Glomerular endothelial cell (primary cell): ENCODE measurements at places on chromosomes 5 and 9.

DNA sequence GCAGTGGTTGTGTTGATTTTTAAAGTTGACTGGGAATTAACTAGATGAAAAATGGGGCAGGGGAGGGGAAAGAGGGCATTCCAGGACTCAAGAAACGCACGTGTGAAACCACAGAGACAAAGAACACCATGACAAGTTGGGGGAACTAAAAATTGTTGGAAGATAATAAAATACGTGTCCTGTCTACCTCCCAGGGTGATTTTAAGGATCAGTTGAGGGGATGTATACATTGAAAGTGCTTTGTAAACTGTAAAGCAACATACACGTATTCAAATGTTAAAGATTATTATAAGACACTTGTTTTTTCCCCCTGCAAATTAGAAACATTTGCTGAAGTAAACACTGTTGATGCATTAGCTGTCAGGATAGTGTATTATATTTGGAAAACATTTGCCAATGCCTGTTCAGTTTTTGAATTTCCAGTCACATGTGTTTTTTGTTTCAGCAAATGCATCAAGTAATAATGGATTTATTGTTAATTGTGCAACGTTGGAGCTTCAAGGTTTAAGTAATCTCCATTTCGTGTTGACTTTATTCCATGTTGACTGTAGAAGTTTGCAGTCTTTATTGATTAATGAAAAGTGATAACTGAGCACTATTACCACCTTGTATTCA lies 412.7 kb downstream of the ACTL7B start:
- no peak for DNase-seq

DNA sequence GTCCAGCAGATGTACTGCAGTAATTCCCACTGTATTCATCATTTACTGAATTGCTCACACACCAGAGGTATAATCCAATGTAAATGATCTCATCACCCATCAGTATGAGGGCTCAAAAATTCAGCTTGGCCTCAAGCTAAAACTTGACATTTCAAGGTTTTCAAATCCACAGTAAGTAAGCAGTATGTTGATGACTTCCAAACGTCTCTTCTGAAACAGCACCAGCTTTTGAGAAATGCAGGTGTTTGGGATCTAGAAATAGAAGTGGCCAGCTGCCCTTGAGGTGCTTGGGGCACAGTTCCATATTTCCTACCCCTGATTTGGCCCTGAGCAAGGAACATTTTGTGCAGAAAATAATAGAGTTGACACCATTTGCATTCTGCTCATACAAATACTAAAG lies 388.0 kb upstream of the TUSC1 start:
- no peak for DNase-seq

DNA sequence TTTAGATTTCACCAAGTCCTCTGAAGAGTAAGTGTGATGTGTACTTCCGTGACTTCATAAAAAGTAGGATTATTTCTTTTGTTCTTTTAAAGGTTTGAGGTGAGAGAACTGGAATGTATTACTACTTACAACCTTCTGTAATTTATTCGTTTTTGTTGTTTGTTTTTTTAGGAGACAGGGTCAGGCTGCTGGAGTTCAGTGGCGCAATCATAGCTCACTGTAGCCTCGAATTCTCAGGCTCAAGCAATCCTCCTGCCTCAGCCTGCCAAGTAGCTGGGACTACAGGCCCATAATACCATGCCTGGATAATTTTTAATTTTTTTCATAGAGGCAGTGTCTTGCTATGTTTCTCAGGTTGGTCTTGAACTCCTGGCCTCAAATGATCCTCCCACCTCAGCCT lies 68.3 kb upstream of the RETREG1 start:
- DNase-seq = no peak

GRCh38 chr5:172941067-172941516 lies 18.1 kb upstream of the RPL26L1 start:
- no peak for DNase-seq

DNA sequence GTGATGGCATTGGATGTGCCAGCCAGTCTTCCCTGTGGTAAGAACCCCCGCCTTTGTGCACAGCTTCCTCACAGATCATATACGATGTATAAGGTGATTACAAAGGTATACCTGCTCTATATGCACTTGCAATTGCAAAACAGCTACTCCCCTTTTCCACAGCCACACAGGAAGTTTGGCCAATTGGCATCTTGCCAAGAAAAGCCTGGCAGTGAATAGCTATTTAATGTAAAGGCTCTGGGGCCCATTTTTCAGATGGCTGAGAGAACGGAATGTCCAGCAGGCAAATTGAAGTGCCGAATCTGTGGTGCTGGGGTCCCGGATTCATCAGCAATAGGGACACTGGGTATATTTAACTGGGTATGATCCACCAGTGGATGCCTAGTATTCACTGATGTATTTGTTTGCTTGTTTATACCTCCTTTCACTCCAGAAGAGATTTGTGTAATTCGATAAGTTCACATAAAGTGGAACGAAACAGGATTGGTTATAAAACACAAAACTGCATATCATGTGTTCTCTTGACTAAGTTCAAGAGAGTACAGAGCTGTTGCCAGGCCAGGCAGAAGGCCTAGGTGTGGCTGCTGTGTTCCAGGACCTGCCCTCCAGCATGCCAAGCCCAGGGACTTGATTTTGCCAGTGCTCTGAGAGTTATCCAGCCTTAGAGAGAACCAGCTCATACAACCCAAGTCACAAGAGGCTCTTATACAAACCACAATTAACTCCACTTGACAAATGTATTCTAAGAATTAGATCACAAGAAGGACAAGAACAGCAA lies 27.7 kb upstream of the GABRP start:
- no peak for DNase-seq

GRCh38 chr5:134111741-134112647 lies 2.5 kb upstream of the TCF7 start:
- DNase-seq = no peak

GRCh38 chr9:128937310-128938165 lies 9.9 kb downstream of the DOLK start:
- DNase-seq = no peak

DNA sequence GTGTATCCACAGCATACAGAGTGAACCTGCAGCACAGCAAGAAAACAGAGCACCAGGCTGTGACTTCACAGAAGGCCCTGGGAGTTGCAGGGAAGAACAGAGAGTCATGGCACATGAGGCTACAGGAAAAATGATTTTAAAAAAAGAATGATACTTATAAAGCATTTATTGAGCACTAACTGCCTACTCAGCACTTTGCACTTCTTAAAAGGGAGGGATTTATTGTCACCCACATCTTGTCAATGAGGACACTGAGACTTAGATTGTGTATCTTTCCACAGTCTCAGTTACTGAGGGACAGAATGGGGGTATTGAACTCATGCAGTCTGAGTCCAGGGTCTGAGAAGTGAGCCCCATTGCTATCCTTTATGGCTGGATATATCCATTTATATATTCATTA lies 244.6 kb upstream of the TRIM32 start:
- DNase-seq = no peak

GRCh38 chr9:110066929-110067716 lies 140.8 kb downstream of the C9orf152 start:
- no peak for DNase-seq

DNA sequence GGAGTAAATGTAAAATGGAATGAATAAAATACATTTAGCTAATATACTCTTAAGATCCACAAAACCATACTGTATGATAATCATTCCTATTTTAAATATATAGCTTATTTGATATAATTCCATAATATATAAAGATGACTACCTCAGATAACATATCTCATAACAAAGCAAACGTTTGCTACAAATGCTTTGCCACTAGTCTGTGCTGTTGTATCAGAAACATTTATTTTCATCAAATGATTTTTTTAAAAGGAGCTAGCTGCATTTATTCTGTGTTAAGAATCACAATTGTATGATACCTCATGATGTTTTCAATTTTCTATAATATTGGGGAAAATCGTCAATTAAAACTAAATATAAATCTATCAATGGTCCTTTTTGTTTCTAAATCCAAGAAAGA lies 567.2 kb downstream of the PTPRD start:
- DNase-seq = peak; percentile 4

DNA sequence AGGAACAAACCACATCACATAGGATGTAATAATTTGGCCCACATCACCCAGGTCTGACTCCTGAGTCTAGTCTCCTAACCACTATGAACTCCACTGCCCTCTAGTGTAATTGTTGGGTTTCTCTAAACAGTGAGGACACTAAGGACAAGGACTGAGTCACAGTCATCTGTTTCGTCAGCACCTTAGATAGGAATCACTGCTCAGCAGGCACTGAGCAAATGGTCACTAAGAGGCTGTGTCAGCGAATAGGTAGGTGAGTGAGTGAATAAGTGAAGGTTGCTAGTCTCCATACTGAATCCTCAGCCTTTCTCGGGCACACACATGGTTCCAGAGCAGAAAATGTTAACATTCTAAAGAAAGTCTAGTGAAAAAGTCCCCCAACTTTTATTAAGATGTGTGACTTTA lies 278.6 kb downstream of the SPOCK1 start:
- peak; percentile 61 for DNase-seq
